ENCODE measurements at places on chromosomes 4 and X.
A peak's percentile ranks its signal among the peaks of the same experiment; 100 is the strongest.

DNA sequence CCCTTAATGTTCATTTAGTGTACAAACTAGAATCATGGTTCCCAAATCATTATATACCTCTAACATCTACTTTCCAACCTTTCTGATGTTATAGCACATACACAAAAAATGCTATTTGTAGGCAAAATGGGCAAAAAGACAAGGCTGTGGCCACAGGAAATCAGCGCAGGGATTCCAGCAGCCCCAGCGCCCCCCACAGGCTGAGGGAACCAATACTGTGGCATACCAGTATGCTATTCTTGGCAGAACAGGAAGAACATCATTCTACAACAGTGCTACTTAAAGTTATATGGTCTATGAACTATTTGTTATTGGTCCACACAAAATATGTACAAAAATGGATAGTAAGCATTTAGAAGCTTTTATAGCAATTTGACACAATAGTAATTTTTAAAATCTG, 25.3 kb downstream of the STEEP1 start:
- peak; percentile 3 for DNase-seq

- DNase-seq, result no peak
Observed at GRCh38 chr4:41728573-41728913, 20.0 kb downstream of the PHOX2B start.

DNA sequence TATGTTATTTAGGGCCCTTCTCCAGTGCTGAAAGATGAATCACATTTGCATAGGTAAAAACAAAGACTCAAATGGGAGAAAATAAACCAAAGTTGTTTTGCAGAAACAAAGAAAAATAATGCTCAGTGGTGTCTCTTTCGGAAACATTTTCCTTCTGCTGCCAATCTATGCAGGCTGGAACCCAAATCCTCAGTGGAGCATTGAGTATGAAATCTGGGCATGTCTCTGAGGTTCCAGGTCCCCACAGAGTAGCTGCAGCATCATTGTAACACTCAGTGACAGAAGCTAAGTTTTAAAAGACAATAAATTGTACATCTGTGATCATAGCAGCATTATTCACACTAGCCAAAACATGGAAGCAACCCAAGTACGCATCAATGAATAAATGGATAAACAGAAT, 303.6 kb downstream of the FBXW7 start:
- DNase-seq, result no peak

GRCh38 chr4:52618795-52619590, 40.1 kb downstream of the USP46 start:
- no peak for DNase-seq

GRCh38 chr4:35506161-35506560, 738.2 kb downstream of the ARAP2 start:
- DNase-seq, result no peak

DNA sequence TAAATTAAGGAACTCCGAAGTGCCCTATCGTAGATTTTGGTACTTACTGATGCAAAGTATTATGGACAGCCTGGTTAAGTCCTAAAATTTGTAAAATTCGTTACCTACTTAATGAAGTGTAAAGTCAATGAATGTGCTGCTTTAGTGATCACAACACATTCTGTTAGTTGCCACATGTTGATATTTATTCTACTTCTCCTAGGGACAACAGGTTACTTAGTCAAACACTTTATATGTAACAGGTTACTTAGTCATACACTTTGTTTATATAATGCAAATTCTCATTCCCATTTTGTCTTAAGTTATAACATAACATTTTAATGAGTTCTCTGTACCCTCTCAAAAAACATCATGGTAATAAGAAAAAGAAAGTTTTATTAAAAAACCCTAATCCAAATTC, 643.0 kb upstream of the FTHL17 start:
- DNase-seq, result no peak

DNA sequence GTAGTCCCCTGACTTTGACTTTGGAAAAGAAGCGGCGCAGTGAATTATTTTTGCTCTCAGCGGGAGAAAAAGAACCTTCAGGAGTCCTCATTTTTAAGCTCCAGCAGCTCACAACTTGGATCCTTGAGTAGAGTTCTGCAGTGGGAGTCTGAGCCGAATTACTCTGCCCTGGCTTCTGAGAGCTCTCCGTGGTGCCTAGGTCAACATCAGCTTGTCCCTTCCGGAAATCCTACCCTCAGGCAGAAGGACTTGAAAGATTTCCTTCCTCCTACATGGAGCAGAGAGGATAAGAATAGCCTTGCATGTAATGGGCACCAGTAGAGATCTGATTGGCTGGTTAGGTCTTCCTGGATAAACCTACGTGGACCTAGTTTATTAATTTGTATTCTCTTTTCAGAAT, 549.7 kb upstream of the TENM3 start:
- no peak for DNase-seq

- DNase-seq, result no peak
Observed at GRCh38 chr4:102527695-102528283, 26.6 kb downstream of the NFKB1 start.

DNA sequence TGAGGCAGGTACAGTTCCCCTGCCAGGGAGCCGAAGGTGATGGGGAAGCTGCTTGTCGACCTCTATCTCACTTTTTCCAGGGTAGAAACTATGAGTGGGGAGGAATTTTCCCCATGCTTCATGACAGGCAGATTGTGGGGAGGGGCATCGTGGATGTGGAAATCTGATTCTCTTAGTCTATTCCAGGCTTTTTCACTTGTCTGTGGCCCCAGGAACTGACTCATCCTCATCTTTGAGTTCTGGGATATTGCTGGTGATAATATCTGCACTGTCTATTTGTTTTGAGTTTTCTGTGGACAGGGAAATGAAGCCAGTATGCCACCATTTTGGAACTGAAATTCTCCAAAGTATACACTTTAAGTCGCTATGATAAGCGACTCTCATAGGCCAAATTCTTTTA, 7.6 kb upstream of the TLR2 start:
- DNase-seq, result no peak

DNA sequence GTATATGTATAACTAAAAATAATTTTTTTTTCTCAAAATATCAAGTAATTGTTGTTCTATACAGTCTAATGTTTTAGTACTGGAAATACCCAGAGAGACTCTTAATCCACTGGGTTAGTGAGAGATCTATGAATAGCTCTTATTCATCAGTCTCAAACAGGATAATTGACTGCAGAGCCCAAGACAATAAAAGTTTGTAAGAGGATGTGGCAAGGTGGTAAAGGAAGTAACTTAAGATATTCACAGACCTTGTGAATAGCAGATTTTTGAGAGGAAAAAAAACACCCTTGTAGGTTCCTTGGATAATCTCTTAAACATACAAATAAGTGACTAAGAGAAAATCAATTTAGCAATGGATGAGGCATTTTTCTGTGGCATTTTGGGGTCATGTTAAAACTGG, 210.9 kb upstream of the FAM241A start:
- DNase-seq, result no peak

DNA sequence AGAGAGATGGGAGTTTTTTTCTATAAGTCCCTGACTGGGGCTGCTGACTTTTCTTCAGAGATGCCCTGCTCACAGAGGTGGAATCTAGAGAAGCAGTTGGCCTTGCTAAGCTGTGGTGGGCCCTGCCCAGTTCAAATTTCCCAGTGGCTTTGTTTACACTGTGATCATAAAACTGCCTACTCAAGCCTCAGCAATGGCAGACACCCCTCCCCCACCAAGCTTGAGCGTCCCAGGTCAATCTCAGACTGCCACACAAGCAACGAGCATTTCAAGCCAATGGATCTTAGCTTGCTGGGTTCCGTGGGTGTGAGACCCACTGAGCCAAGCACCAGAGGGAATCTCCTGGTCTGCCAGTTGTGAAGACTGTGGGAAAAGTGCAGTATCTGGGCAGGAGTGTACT, 199.8 kb upstream of the WDFY3 start:
- no peak for DNase-seq

GRCh38 chrX:29299684-29300083, 712.4 kb downstream of the IL1RAPL1 start:
- no peak for DNase-seq

DNA sequence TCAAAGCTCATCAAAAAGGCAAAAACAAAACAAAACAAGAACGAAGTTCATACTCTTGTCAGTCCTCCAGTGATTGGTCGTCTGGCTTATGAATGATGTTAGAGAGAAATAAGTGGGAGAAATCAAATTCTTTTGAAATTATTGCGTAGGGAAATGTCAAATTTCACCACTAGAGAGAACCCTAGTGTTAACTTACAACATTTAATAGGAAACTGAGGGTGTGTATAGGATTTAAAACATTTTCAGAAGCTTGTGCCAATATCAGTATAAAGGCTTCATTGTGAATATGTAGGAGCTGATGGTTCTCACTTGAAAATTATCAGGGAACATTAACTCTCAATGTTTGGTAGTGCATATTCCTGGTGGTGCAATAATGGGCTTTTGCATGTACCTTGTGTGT, 17.4 kb downstream of the ADH6 start:
- no peak for DNase-seq

DNA sequence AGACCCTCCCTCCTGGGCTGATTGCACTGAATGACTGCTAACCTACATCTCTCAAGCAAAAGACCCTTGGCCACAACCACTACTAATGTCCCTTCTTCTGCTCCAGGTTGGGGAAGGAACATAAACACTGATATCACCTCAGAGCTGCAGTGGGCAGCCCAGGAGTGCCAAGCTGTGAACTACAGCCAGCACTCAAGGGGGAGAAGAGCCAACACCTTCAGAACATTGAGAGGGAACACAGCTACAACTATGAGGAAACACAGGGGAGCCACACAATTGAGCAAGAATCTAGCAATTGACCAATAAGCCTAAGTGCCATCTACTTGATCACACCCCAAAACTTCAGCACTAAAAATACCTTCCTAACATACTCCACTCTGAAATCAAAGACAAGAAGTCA, 222.8 kb downstream of the SPATA18 start:
- no peak for DNase-seq

DNA sequence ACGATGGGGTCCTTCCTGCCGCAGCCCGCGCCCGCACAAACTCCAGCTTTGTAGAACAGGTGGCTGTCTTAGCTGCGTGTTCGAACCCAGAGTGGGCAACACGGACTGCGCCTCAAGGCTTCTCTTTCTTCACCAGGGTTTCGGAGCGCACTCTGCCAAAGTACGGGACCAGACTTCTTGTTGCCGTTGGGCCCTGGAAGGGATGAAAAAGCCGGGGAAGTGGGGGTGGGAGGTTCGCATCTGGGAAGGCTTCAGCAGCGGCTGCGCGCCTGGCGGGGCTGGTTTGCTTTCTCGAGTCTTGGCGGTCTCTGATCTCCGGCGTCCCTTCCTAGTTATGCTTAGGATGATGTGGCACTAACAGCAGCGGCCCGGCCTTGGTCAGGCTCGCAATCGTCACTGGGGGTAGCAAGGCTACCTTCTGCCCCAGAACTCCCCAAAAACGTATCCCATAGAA, 673 bp downstream of the PARM1 start:
- no peak for DNase-seq

- no peak for DNase-seq
Observed at GRCh38 chr4:40645586-40645985, 15.9 kb upstream of the RBM47 start.

DNA sequence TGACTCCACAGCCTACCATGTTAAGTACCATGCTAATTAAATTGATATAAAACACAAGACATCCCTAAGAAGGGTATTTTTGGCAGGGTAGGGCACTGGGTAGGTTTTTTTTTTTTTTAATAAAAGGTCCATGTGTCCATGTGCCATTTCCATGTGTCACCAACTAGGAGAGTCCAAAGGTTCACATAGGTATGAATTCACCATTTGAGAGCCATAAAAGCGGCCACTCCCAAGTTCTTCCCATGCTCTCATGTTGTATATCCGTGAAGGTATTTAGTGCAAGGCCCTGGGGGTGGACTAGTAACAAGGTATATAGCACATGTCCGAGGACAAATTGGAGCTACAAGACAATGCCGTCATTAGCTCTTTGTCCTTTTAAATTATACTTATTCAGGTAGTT, 107.3 kb downstream of the PDE5A start:
- no peak for DNase-seq

DNA sequence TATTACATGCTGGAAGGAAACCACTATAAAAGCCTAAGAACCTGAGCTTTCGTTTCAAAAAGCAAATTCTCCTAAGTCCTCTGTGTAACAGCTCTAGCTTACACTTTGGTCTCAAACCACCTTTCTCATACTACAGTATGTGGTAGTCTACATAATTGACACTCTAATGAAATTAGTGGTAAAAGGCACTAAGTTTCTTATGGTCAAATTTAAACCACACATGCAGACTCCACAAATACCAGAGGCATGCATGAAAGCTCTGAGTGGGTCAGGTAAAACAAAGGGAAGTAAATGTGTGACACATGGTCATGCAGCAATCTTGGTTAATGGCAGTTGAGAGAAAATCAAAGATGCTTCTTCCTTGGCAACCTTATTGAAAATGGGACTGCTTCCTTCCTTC, 187.8 kb downstream of the CCNG2 start:
- DNase-seq, result no peak

DNA sequence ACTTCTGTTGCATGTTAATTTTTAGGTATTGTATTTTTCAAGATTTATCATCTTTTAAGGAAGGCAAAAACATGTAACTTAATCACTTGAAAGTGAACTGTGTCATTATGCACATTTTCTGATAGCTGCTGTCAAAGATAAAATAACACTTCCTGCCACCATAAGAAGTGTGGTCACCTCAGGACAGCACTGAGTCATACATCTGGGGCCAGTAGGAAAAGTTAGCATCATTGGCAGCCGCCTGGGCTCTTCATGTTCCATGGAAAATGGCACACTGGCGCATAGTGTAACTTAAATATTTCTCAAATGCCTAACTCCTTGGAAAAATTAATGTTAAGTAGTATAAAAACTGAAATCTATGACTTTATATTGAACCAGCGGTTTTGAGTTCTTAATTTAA, 24.2 kb downstream of the CNKSR2 start:
- no peak for DNase-seq

- no peak for DNase-seq
Observed at GRCh38 chr4:70062000-70062399, 11.8 kb downstream of the HTN1 start.

- DNase-seq, result no peak
Observed at GRCh38 chr4:79673377-79673776, 265.3 kb upstream of the GK2 start.

GRCh38 chr4:74428276-74428675, 16.7 kb upstream of the AREG start:
- DNase-seq, result no peak

- no peak for DNase-seq
Observed at GRCh38 chrX:44667771-44668170, 125.1 kb upstream of the FUNDC1 start.

- no peak for DNase-seq
Observed at GRCh38 chr4:94530073-94530472, 78.3 kb downstream of the PDLIM5 start.

GRCh38 chrX:145553702-145554101, 263.9 kb upstream of the SLITRK2 start:
- DNase-seq, result no peak

DNA sequence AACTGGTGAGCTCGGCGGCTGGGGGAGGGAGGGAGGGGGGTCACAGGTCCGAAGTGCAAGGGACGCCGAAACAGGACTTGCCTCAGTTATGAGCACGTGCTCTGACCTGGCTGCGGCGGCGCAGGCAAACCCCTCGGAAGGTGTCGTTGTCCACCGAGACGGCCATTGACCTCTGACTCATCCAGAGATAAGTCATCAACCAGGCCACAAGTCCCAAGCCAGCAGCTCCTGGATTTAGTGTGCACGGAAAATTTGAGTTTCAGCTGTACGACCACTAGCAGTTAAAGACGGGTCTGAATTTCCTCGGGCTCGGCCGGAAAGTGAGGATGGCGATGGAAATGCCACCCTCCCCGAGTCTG, 674 bp downstream of the SH3D19 start:
- no peak for DNase-seq

Data from stimulated activated CD4-positive, alpha-beta T cell treated with anti-CD3 and anti-CD28 coated beads, Interleukin-4, amount 100 ng/mL, for 1 hour (primary cell).